ENCODE measurements at places on chromosomes 5 and 9.

DNA sequence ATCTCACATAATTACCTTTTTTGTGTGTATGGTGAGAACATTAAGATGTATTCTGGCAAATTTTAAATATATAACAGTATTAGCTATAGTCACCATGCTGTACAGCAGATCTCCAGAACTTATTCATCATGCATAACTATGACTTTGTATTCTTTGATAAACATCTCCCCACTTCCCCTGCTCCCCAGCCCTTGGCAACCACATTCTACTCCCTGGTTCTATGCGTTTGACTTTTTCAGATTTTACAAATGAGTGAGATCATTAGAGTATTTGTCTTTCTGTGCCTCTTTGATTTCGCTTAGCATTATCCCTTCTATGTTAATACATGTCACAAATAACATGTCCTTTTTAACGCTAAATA is 49.4 kb downstream of the SMC2 start:
- no peak for DNase-seq

- DNase-seq: no peak
These were observed 75.4 kb downstream of the STK32A start for GRCh38 chr5:147310059-147310704.

GRCh38 chr5:43236653-43237355 is 44.8 kb downstream of the NIM1K start:
- no peak for DNase-seq

DNA sequence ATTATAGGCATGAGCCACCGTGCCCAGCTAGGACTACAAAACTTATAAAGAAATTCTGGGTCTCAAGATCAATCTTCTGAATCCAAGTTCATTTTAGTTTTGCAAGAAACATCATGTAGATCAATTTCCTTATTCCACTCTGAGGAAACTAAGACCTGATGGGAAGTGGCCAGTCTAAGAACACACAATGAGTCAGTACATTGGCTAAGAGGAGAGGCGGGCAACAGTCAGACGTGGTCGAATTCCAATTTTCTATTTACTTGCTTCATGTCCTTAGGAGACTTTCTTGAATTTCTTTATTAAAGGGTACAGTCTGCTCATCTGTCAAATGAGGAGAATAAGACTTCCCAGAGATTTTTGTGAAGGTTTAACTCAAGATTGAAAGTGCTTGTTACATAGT is 432.1 kb upstream of the BRINP1 start:
- no peak for DNase-seq

DNA sequence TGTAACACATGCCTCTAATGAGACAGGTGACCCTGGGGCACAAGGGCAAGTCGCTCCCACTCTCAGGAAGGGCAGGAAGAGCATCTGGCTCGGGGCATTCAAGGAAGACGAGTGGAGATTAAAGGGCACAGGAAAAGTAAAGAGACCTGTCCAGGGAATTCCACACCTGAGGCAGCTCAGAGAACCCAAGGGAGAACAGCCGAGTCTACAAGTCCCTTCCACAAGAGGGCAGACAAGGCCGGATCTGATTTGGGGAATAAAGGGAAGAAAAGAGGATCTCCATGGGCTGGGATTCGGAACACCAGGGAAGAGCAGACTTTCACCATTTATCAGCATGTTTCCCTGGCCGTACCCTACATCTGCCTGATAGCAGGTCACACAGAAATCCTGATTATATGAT is 28.1 kb downstream of the GPX3 start:
- no peak for DNase-seq

DNA sequence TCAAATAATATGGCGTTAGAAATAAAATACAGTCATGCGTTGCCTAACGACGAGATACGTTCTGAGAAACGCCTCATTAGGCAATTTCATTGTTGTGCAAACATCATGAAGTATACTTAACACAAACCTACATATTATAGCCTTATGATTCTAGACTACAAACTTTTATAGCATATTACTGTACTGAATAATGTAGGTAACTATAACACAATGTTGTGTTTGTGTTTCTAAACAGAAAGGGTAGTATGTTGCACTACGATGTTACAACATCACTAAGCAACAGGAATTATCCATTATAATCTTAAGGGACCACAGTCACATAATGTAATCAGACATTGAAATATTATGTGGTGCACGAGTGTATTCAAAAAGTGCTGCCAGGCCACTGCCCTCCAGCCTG is 3.0 kb upstream of the SMC2 start:
- no peak for DNase-seq

Measured in NCI-H1694 treated with DMSO at 0.1 percent for 48 hours (cell line).